Nucleus accumbens (tissue), 56 donors: ENCODE measurements at places on chromosomes 2 and 18.

DNA sequence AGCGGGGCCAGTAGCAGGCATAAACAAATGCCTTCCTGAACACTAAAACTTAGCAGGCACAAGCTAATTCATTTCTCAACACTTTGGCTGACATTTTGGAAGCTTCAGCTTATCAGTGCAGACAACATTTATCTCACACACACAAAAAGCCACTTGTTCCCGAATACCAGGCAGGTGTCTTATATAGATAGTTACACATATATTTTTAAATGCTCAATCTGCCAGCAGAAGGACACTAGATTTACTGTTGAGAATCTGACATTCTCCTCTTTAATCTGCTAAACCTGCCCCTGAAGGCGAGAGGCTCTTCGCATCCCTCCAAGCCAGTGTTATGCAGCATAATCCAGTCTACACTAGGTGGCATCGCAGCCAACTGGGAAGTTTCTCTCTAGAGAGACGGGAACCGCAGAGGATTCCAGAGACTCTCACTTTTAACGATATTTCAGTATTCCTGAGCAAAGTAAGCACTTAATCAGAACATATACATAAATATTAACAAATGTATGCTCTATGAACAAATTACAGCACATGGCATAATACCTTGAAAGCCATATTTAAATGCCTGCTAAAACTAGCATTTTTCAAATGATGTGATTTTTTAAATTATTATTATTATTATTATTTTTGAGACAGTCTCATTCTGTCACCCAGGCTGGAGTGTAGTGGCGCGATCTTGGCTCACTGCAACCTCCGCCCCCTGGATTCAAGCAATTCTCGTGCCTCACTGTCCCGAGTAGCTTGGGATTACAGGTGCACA is 90.2 kb upstream of the SCG2 start:
- peak; percentile 17 for DNase-seq

DNA sequence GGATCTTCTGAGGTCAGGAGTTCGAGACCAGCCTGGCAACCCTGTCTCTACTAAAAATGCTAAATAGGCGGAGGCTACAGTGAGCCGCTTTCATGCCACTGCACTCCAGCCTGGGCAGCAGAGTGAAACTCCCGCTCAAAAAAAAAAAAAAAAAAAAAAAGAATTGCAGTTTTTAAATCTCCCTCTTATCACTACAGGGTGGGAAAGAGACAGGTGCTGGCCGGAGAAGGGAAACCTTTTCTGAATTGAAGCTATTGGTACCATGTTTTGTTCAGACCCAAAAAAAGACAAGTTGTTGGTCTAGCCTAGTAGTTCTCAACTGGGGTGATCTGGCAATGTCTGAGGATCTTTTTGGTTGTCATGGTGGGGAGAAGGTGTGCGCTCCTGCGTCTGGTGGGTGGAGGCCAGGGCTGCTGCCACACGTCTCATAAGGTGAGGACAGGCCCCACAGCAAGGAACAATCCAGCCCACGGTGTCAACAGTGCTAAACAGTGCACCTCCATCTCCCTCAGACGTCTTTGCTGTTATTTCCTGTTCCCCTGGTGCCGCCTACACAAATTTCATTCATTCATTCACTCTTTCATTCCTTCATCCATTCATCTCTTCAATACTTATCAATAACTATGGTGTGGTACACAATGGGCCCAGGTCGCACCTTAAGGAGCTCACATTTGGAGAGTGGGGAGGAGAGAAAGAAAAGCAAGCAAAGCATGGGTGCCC is 28.8 kb upstream of the ODC1 start:
- no peak for DNase-seq

DNA sequence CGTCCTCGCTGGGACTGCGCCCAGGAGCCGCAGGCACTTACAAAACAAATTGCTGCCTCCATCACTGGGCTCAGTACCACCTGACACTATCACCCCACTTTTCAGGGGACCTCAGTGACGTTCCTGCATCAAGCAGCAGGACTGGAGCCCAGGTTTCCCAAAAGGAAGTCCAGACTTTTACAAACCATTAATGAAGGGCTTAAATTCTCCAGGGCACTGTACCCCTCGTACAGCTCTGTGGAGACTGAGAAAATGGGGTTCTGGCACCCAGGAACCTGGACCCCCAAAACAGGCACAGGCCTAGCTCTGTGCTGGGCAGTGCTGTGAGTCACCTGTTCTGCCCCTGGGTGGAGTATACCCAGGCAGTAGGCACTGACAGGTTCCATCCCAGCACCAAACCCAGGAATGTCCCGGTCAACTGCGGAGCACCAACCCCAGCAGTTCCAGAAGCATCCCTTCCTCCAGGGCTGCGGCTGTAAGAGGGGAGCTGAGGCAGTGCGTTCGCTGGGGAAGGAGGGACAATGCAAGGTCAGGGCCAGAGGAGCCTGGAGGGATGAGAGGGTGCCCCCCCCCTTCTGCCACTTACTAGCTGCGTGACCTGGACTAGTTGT is 24.6 kb upstream of the NOTO start:
- no peak for DNase-seq

DNA sequence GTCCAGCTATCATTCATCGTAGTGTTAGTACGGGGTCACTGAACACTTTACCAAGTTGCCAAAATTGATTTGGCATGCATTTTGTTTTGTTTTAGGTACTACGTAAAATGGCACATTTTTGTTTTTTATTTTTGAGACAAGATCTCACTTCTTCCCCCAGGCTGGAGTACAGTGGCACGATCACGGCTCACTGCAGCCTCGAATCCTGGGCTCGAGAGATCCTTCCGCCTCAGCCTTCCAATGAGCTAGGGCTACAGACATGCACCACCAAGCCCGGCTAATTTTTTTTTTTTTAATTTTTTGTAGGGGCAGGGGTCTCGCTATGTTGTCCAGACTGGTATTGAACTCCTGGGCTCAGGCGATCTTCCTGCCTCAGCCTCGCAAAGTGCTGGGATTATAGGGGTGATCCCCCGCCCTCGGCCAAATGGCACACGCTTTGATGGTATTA is 786 bp downstream of the TAF1B start:
- no peak for DNase-seq

GRCh38 chr2:46393347-46393820 is 86.0 kb upstream of the TMEM247 start:
- no peak for DNase-seq

DNA sequence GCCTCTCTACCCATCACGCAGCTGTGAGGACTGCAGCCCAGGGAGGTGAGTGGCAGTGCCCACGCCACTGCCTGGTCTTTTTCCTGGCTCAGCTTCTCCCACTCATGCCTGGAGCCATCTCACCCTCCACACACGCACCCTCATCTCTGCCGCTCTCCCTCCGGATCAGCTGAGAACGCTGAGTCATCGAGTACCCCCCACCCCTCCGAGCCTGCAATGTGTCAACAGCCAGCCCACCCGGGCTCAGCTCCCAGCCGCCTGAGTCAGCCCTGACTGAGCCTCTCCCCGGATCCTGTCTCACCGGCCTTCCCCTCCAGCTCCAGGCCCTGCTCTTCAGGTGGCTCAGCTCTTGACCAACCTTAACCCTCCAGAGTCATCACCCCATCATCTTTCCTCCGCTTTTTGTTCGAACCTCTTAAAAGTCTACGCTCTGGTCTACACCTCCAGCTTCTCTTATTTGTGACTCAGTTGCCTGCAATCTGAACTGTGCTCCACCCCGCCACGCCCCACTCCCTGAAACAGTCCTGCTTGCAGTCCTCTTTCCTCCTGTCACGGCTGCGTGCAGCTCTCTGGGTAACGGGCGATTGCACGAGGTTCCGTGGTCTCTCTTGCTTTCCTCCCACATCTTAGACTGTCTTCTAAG is 94.4 kb upstream of the ASAP2 start:
- no peak for DNase-seq

- no peak for DNase-seq
These were observed 109.1 kb downstream of the CABLES1 start for GRCh38 chr18:23244401-23244800.

DNA sequence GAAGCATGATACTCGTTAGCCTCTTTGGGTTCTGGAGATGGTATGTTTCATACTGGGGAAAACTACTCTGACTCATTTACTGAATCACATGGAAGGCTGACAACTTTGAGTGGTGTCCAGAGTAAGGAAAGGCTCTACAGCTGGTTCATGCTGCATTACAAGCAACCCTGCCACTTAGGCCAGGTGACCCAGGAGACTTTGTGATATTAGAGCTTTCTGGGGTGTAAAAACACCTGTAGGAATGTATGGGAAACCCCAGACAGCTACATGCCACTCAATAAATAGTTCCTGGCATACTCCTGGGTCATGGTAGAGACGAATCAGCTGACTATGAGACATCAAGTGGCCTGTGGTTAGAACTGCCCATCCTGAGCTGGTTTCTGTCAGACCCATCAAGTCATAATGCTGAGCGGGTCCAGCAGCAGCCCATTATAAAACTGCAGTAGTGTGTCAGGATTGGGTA is 21.3 kb upstream of the TCF7L1 start:
- no peak for DNase-seq

- DNase-seq, result no peak
These were observed 35.7 kb downstream of the MRPS9 start for GRCh38 chr2:105073591-105073990.

DNA sequence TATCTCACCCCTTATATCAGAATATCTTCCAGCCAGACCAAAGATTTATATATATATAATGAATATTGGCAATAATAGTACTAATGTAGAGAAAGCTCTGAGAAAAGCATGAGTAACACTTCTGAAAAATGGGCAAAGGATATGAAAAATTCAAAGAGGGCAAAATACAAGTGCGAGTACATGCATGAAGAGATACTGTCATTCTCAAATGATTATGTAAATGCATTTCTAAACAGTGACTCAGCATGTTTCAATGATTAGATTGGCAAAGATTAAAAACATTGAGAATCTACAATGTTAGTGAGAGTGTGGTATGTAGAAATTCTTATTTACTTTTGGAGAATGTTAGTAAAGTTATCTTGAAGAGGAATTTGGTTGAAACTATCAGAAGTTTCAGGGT is 118.3 kb upstream of the NEDD4L start:
- no peak for DNase-seq

GRCh38 chr2:196274387-196274809 is 103.0 kb upstream of the STK17B start:
- DNase-seq, result no peak

- no peak for DNase-seq
These were observed 160.7 kb downstream of the NDUFA10 start for GRCh38 chr2:239864247-239865058.

GRCh38 chr2:71697106-71698004 is 244.0 kb downstream of the DYSF start:
- no peak for DNase-seq

DNA sequence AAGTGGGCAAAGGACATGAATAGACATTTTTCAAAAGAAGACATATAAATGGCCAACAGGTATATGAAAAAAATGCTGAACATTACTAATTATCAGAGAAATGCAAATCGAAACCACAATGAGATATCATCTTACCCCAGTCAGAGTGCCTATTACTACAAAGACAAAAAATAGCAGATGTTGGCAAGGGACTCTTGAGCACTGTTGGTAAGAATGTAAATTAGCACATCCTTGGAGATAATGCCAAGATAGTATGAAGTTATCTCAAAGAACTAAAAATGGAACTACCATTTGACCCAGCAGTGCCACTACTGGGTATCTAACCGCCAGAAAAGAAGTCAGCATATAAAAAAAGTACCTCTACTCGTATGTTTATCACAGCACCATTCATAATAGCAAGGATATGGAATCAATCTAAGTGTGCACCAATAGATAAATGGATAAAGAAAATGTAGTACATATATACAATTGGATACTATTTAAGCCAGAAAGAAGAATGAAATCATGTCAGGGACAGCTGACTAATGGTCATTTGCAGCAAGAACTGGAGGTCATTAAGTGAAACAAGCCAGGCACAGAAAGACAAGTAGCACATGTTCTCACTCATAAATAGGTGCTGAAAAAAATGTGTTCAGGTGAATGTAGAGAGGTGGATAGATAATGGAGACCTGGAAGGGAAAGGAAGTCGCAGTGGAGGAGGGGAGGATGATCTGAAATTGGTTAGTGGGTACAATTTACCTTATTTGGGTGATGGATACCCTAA is 141.7 kb upstream of the B3GNT2 start:
- no peak for DNase-seq
